ENCODE measurements at places on chromosomes 5 and 9.

- no peak for DNase-seq
Observed at GRCh38 chr5:17401470-17402288, 96.4 kb upstream of the TAF11L2 start.

- DNase-seq: no peak
Observed at GRCh38 chr5:6773342-6774035, 60.3 kb downstream of the TENT4A start.

DNA sequence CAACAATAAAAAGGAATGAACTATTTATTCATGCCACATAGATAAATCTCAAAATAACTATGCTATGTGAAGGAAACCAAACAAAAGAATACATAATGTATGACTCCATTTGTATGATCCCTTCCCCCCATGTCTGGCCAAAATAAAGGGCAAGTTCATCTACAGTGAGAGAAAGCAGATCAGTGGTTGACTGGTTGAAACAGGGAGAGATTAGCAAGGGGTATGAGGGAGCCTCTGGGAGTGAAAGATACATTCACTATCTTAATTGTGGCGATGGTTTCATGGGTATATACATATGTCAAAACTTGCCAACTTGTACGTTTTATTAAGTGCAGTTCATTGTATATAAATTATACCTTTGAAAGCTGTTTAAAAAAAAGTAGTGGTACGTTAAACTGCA lies 4.8 kb downstream of the PSMD5 start:
- DNase-seq: no peak

GRCh38 chr5:173010021-173010420 lies 26.4 kb downstream of the ATP6V0E1 start:
- no peak for DNase-seq

- no peak for DNase-seq
Observed at GRCh38 chr5:97554977-97555643, 372.1 kb upstream of the RIOK2 start.

GRCh38 chr5:132024117-132024435 lies 12.6 kb upstream of the ACSL6 start:
- DNase-seq: no peak

DNA sequence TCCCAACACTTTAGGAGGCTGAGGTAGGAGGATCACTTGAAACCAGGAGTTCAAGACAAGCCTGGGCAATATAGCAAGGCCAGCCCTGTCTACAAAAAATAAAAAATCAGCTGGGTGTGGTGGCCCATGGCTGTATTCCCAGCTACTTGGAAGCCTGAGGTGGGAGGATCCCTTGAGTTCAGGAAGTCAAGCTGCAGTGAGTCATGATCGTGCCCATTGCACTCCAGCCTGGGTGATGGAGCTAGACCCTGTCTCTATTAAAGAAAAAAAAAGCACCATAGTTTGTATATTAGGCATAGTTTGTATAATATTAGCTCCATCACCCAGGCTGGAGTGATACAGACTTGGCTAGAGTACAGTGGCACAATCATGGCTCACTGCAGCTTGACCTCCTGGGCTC lies 9.6 kb upstream of the NME5 start:
- DNase-seq: no peak

DNA sequence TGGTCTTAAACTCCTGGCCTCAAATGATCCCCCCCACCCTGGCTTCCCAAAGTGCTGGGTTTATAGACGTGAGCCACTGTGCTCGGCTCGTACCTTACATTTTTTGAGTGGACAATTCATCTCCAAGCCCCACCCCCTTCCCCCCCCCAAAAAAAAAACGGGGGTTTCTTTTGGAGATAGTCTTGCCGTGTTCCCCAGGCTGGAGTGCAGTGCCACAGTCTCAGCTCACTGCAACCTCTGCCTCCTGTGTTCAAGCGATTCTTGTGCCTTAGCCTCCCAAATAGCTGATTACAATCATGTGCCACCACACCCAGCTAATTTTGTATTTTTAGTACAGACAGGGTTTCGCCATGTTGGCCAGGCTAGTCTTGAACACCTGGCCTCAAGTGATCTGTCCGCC lies 31.3 kb downstream of the ANKHD1 start:
- DNase-seq: no peak

- DNase-seq: no peak
Observed at GRCh38 chr5:135245521-135246499, 153.2 kb downstream of the MACROH2A1 start.

- DNase-seq: no peak
Observed at GRCh38 chr9:125985998-125986655, 239.0 kb downstream of the PBX3 start.

- DNase-seq: no peak
Observed at GRCh38 chr9:72974501-72974900, 21.6 kb upstream of the ALDH1A1 start.

All from germinal center (tissue), 1 donor.